ENCODE measurements at places on chromosomes 7 and 10.

- DNase-seq = no peak
Measured at GRCh38 chr10:77977934-77978333, 51.4 kb upstream of the DLG5 start.

- no peak for DNase-seq
Measured at GRCh38 chr7:38673795-38674194, 42.6 kb upstream of the AMPH start.

DNA sequence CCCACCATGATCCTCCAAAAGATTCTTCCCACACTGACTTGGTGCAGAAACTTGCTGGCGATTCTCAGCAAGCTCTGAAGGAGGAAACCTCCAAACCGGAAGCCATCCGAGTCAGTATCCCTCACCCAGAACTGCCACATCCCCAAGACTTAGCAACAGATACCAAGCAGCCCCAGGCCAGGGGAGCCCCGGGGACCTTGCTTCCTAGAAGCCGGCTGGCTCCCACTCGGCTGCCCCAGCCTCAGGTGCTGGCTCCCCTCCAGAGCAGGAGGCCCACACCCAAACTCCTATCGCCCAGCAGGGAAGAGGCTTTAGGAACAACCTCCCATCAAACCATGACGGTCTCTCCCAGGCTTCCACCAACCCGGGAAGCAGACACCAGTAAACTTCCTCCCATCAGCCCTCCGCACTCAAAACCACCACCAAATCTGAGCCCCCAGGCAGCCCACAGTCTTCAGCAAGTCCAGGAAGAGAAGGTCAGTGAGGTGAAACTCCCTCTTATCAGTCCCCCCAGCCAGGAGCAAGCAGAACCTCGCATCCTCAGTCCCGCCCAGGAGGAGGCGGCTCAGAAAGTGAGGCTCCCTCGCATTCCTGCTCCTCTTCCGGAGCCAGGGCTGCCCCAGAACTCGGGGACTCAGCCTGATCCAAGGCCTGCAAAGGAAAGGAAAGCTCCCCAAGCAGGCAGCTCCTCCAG lies 82.3 kb downstream of the LRGUK start:
- no peak for DNase-seq

- no peak for DNase-seq
Measured at GRCh38 chr10:63664341-63664885, 143.2 kb downstream of the REEP3 start.

DNA sequence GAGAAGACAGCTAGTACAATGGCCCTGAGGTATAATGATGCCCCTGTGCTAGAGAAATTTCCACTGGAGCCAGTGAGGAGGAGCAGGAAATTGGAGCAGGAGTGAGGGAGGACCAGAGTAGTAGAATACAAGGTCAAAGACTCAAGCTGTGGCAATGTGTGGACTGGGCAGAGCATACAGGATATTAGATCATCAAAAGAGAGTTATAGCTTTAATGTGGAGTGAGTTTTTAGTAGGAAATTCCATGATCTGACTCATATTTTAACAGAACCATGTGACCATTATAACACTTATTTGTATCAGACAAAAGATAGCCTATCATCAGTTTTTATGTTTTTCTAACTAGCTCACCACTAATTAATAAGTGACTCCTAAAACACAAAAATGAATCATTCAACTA lies 154.1 kb downstream of the DGKB start:
- DNase-seq = no peak

DNA sequence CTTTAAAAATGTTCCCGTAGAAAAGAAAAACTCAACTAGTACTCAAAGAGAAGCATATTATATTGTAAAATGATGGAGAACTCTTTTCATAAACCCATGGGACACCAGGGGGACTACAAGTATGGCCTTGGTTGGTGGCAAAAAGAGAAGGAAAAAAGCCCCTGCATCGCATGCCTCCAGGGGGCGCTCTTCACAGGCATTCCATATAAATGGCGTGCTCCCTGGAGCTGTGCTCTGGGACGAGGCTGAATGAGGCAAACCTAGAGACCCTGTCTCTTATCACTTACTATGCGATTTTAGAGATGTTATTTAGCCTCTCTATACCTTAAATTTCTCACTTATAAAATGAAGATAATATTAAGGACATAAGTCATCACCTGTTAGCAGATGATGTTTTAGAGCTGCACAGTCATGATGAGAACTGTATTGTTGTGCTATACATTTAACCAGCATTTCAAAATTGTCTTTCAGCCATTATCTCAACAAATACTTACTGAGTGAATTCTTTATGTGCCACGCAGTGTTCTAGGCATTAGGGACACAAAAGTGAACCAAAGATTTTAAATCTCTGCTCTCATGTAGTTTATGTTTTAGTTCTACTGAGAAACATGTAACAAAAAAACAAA lies 105.8 kb downstream of the ARHGAP21 start:
- no peak for DNase-seq

DNA sequence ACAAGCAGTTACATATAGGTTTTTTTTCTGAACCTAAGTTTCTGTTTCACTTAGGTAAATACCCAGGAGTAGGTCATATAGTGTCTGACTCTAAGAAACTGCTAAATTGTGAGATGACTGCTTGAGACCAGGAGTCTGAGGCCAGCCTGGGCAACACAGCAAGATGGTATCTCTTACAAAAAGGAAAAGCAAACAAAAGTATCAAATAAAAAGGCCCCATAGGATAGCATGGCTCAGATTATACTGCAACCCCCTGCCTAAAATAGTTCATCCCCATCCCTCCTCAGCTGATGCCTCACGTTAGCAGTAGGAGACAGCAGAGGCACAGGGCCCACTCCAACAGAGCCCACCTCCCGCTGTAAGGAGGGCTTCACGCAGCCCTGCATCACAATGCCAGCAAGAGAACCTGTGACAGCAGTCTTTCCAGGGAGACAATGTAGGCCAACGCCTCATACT lies 90.3 kb downstream of the SRPK2 start:
- DNase-seq = no peak

- no peak for DNase-seq
Measured at GRCh38 chr10:27399871-27400270, 104.2 kb upstream of the RAB18 start.

GRCh38 chr7:69403169-69403568 lies 195.1 kb upstream of the AUTS2 start:
- DNase-seq = no peak

- DNase-seq = no peak
Measured at GRCh38 chr7:135798095-135798494, 49.5 kb upstream of the FAM180A start.

GRCh38 chr7:82319674-82320118 lies 123.9 kb downstream of the CACNA2D1 start:
- no peak for DNase-seq

DNA sequence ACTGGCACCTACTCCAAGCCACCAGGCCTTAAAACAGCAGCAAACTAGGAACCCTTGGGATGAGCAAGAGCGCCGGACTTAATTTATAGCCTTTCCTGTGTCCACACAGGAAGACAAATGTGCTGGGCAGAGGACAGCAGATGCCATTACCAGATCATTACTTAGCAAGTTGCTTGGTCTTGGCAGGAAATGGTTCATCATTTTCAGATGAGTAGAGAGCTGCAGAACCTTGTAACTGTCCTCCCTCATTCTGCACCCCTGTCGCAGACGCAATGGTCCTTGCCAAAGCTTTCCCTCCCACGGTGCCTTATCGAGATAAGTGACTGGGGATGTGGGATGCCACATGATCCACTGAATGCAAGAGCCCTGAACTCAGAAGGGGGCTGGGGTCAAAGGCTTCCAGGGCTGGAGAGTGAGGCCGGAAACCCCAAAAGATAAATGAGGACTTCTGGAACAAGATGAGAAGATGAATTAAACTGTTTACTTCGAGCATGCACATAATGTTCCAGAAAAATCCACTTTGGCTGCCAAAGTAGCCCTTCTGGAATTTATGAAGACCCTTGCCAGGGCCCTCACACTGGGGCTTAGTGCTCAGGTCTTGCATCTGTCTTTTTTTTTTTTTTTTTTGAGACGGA lies 145.6 kb upstream of the ZNF32 start:
- peak; percentile 72 for DNase-seq

- no peak for DNase-seq
Measured at GRCh38 chr7:21757537-21758282, 188.0 kb downstream of the CDCA7L start.

DNA sequence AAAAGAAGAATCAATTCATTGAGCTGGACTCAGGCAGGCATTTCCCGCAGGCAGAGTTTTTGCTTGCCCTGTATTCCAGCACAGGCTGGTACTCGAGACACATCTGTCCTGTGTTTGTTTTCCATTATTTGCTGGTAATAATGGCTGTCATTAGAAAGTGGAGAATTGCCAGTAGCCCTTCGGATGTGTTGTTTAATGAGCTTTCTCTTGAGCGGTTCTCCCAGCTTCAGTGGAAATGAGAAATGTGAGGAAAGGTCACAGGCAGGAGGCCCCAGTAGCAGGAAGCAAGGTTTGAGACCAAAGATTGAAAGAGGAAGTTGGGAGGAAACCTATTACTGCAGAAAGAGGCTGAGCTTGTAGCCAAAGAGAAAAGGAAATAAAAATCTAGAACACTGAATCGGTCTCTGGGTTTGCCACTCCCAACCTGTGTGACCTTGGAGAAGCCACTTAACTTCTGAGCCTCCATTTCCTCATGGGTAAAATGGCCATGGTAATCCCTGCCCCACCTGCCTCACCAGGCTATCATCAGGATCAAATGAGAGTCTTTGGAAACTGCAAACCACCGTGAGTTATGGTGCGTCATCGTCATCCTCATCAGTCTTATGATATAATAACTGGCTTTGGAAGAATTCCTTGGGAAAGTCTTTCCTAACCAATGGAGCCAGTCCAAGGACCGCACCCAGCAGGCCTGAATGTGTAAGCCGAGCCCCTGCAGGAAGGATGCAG lies 67.7 kb downstream of the TACR2 start:
- DNase-seq = peak; percentile 95

DNA sequence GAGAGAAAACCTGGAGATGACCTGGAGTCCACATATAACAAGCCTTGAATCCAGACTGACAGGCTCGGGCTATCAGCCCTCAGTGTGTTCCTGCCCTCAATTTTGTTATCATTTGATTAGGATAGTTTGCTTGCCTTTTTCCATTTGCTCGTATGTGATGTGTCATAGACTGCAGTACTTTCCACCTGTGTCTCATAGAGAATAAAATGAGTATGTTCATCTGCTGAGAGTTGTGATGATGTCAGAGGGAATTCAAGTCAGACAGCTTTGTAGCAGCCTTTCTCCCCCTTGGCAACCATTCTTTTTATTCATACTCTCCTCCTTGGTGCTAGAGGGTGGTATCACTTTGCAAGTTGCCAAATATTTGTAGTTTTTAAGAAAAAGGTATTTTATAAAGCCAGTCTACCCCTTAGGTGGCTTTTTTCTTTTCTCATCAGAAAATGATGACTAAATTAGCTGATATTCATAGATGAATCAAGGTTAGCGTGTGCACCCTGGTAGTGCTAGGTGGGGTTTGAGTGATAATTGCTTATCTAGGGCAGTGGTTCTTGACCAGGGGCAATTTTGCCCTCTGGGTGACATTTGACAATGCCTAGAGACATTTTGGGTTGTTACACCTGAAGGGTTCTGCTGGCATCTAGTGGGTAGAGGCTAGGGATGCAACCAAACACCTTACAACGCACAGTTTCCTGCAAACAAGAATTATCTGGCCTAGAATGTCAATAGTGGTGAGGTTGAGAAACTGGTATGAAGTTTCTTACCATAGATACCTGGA lies 5.4 kb downstream of the SGPL1 start:
- DNase-seq = no peak

GRCh38 chr10:76034353-76035205 lies 603.2 kb downstream of the LRMDA start:
- no peak for DNase-seq
